ENCODE measurements at places on chromosomes 4 and X.

DNA sequence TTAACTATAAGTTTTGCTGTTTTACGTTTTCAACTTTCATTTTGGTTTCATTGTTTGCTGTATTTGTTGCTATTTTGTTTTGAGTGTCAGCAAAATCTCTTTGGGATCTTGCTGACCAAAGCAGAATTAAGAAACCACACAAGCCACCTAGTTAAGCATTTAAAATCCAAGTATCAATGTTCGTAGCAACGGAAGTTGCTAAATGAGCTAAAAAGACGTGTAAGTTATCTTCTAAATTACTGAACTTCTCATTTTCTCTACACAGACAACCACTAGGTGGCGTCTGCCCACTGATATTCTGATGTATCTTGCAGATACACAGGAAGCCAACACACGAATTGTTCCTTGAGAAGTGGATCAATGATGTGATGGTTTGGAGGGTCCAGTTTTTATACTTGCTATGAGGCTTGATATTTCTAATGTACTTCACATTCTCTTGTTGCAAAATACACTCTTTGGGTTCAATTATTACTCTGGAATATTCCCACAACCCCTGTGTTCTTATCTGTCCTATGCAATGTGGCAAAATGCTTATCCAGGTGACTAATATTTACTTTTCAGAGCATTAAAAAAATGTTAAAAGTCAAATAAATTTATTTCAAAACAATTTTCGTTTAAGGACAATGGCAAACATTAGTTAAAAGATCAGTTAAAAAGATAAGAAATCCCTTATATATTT is 250.5 kb downstream of the TECRL start:
- peak; percentile 77 for DNase-seq

GRCh38 chrX:109624641-109625616 is at the start of gene KCNE5:
Gene KCNE5, minus strand, starts transcription at chrX:109625172. Its CDS starts 152 bp downstream, at chrX:109625020.
- DNase-seq: no peak

DNA sequence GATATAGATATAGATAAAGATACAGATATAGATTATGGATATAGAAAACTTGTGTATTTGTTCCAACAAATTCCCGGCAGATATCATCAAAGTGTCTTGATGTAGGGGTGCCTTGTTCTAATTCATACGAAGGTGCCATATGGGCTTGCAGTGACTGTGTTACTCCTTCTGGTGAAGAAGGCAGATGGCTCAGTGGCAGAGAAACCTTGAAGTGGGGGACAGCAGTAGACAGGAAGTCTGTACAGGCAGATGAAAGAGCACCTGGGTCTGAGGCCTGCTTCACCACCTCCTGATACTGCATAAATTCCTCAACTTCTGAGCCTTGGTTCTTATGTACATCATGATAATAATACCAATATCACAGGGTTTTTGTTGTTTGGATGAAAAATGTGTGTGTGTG is 179.5 kb upstream of the GATB start:
- no peak for DNase-seq

GRCh38 chrX:31265383-31265782 is 193.5 kb upstream of the FTHL17 start:
- no peak for DNase-seq

DNA sequence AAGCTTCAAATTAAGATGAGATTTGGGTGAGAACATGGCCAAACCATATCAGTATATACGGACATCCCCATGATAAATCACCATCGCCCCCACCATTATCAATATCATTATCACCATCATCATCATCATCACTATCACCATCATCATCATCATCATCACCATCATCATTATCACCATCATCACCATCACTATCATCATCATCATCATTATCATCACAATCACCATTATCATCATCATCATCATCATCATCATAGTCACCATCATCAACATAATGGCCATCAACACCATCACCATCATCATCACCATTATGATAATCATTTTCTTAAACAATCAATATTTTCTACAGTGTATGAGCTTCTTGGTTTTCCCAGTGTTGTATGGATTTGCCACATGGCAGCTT is 360.9 kb downstream of the NLGN4X start:
- no peak for DNase-seq

GRCh38 chr4:167730769-167731168 is 361.6 kb upstream of the ANXA10 start:
- DNase-seq: no peak

DNA sequence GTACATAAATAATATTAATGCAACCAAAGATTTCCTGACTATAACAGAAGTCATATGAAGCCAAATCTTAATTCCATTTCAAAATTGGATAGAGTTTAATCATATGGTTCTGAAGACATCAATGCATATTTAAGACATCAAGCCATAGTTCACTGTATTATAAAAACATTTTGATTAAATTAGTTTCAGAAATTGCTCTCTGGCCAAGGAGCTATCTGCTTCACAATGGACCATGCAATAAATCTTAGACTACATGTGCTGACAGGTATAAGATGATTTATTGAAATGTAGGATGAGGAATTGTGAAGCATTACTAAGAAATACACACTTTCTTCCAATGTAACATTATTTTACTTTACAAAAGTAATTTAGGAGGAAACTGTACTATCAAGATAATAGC is 81.6 kb downstream of the MID1 start:
- no peak for DNase-seq

GRCh38 chrX:21660156-21660555 is 2.0 kb upstream of the KLHL34 start:
- no peak for DNase-seq

DNA sequence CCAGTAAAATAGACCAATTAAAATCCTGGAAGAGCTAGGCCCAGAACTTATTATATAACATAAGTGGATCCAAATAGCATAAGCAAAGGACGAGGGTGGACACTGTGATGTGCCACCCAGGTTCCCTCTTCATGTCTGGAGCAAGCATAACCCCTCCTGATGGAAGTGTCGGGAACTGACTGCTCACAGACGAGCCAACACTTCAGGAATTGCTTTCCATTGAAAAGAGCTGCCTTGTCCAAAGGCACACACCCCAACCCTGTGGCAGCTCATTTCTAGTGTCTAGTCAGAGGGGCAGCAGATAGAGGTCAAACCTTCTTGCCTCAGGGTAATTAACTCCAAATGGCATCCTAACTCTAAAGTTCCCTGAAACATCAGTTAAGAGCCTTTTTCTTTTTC is 15.3 kb downstream of the DDIT4L start:
- no peak for DNase-seq

DNA sequence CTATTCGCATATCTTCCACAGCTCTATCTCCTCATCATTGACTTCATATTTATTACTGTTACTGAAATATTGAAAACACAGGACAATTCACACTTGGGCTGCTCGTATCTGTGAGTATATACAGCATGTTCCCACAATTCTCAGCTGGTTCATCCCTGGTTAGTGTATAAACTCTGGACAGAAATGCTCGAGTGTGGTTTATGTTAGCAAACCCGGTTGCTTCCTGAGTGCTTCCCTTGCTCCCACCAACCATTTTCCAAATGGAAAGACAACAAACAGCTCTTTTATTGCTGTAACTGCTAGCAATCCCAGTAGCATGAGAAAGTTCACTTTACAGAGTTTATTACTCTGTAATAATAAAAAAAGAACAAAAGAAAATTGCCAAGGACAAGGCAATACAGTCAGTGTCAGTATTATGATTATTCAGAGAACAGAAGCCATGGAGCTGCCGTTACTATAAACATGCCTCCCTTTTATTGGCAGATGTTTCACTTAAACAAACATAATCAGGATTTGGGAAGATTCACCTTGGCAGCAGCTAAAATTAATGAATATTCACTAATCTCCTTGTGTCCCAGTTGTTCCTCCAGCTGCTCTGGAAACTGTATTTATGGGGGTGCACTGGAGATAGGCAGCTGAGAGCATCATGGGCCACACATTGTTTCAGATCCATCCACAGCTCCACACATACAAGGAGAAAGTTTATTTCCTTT is 134.1 kb upstream of the GUCY1A1 start:
- no peak for DNase-seq

- no peak for DNase-seq
These were observed 108.5 kb upstream of the WDR1 start for GRCh38 chr4:10225096-10225495.

DNA sequence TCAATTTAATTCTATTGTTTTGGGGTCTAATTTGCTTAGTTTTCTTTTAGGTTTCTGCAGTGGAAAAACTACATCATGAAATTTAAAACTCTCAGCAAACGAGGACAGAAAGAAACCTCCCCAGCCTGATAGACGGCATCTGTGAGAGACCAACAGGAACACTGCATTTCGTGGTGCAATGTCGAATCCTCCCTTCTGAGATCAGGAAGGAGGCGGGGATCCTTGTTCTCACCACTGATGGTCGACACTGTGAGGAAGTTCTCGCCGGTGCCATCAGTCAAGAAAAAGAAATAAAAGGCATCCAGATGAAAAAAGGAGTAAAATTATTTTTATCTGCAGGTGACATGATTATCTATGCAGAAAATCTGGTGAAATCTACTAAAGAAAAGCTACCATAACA is 16.5 kb downstream of the GAK start:
- no peak for DNase-seq

- no peak for DNase-seq
These were observed 155.0 kb downstream of the SLC7A11 start for GRCh38 chr4:138087066-138087719.

GRCh38 chrX:150692831-150693724 is at the start of gene MTMR1:
Gene MTMR1, plus strand, starts transcription at chrX:150693396. Its CDS starts 135 bp downstream, at chrX:150693531.
- DNase-seq: peak; percentile 66

- DNase-seq: no peak
These were observed 106.1 kb downstream of the UCHL1 start for GRCh38 chr4:41362621-41363383.

GRCh38 chrX:14274691-14275090 is 245.0 kb upstream of the GEMIN8 start:
- no peak for DNase-seq

GRCh38 chr4:83320548-83320947 is 14.1 kb downstream of the HPSE start:
- DNase-seq: no peak

DNA sequence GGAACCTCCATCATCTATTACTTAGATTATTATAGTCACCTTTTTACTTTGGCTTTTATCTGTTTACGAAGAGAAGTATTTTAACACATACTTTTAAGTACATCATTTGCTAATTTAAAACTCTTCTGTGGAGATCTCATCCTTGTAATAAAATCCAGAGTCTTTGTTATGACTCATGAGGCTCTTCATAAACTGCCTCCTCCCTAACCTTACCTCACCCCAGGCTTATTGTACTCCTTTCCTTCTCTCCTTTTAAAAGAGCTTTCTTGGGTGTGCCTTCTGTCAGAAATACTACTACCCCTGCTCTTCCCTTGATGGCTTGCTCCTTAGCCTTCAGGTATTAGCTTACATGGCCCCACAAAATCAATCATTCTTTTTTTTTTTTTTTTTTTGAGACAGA is 6.6 kb downstream of the ARL9 start:
- DNase-seq: no peak

DNA sequence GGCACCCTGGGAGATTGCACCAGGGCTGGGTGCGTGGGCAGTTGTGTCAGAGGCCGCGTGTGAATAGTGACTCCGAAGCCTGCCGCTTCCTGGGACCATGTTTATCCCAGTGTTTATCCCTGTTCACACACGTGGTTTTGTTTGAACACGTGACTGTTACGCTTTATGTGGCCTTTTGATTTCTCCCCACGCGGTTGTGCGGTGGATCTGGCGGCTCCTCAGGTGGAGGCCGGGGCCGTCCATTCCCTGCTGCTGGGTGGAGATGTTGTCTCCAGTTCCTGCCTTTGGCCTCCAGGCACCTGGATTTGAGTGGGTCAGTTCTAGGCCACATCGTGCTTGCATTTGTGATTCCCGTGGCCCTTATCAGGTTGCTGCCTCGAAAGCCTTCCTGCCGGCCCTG is 35.1 kb downstream of the NELFA start:
- no peak for DNase-seq

- no peak for DNase-seq
These were observed 279.1 kb downstream of the ASMT start for GRCh38 chrX:1894026-1894294.

- DNase-seq: peak; percentile 3
These were observed 88.5 kb downstream of the HADH start for GRCh38 chr4:108078024-108078733.

- no peak for DNase-seq
These were observed 249.1 kb upstream of the BMP3 start for GRCh38 chr4:80781431-80781830.

DNA sequence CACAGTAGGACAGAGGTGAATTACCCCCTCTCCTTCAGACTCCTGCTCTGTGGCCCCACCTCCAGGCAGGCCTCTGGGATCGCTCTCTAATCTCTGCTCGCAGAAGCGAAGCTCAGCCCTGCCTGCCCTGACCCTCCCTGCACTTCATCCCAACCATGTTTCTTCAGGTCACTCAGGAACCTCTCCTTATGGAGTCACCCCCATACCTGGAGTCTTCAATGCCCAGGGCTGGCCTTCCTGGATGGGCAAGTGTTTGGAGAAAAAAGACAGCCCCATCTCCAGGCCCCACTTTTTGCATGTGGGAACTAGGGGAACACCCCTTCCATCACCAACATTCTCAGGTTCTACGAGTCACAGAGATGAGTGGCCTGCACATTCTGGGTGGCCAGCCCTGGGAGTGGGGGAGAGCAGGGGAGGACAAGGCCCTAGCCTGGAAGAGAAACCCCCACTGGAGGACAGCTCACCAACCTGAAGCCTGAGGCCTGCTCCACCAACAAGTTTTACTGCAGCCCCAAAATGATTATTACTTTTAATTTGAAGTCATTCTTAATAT is 90.8 kb downstream of the PPP2R2C start:
- no peak for DNase-seq

GRCh38 chr4:189828081-189828697 is 112.5 kb upstream of the FRG1 start:
- no peak for DNase-seq

GRCh38 chr4:22091352-22091717 is 142.8 kb upstream of the KCNIP4 start:
- DNase-seq: peak; percentile 32

- DNase-seq: no peak
These were observed 49.5 kb downstream of the HTRA3 start for GRCh38 chr4:8319061-8319460.

GRCh38 chr4:77931452-77932135 is 69.0 kb downstream of the MRPL1 start:
- peak; percentile 52 for DNase-seq

- DNase-seq: no peak
These were observed 426.3 kb downstream of the GPM6A start for GRCh38 chr4:175385797-175386196.

GRCh38 chr4:128863312-128864075 is 54.0 kb downstream of the JADE1 start:
- peak; percentile 81 for DNase-seq

Measured in DMS53 (cell line).